Anterior cingulate cortex (tissue), 58 donors: ENCODE measurements at places on chromosomes 1 and 21.

DNA sequence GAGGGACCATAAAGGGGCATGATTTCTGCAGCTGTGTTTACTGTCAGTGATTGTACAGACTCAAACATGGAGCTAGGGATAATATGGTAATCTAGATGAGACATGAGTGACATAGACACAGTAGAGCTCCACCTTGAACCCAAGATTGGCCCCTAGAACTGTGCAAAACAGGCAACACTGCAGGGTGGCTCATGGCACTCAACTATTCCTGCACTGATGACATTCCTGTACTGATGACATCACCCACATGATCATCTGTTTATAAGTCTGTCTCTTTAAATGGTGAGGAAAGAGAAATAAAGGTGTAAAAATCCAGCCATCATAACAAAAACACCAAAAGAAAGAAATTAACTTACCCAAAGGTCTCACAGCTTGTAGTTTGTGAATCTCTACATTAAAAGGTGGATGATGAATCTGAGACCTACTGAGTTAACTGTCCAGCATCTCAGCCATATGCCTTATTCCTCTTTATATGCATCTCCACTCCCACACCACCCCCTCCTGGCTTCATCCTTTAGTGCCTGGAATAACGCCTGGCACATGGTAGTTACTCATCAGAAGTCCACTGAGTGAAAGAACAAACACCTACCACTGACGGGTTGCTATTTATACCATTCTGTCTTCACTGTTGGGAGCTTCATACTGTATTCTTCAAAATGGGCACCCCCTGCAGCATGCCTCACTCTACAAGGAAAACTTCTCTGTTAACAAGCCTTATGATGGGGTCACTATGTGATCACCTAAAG lies at the start of gene LRRC53:
LRRC53 (minus strand) TSS at position 442 of the 746 bp plus-strand sequence. CDS start 29,262 bp downstream, outside the sequence.
- DNase-seq: no peak

DNA sequence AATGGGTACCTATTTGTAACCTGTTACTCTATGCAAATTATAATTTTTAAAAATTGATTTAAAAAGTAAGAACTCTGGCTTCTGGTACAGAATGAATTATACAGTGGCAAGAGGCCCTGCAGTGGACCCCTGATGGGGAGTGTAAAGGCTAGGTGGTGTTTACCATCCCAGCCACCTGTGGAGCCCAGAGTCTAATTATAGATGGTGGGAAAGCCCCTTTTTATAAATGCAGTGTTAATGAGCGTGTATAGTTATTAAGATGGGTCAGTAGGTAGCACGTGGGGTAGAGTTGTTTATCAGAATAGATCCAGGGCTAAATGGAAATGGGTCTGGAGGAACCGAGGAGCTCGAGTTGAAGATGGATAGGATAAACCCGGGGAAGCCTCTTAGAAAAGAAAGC lies 13.9 kb upstream of the PRELP start:
- no peak for DNase-seq

DNA sequence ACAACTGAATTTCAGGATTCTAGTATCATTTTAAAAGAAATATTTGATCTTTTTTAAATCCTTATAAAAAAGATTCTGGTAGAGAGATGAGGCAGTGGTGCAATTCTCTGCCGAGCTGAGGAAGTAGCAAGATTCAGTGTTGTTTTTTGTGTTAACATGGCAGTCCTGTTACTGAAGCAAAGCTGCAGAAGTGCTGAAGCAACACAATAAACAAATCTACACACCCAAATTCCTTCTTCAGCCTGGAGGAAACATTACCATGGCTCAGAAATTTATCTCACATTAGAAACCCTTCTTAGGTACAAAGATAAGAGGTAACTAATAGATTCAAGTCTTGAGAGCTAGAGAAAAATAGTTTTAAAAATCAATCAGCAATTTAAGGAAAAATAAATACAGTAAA lies 216.0 kb downstream of the DENND1B start:
- DNase-seq: no peak

- DNase-seq: no peak
Observed at GRCh38 chr1:220921971-220922635, 42.9 kb downstream of the HLX start.

DNA sequence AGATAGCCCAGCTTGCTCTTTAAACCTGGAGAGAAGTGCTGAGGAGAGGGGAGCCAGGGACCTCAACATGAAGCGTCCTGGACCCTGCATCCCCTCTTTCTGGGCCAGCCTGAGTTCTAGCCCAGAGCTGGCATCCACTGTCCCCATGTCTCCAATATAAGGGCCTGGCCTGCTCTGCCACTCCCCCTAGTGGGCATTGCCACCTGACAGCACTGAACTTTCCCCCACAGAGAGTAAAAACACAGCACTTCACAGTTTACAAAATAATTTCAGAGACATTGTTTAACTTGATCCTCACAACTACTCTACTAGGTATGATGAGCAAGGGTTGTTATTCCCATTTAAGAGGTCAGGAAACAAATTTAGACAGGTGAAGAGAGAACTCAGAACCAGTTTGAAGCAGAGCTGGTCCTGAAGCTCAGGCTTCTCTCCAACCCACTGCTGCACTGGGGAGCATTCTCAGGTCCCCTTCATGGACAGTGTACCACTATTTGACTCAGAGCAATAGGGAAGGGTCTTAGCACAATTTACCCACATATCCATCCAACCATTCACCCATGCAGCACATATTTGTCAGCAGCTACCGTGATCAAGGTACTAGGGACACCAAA lies 151.2 kb downstream of the DMRTA2 start:
- peak; percentile 1 for DNase-seq
